Activated T-helper 1 cell treated with anti-CD3 and anti-CD28 coated beads, Interleukin-2, amount 50 U/mL, for 16 hours (primary cell): ENCODE measurements at places on chromosomes 2 and 18.

DNA sequence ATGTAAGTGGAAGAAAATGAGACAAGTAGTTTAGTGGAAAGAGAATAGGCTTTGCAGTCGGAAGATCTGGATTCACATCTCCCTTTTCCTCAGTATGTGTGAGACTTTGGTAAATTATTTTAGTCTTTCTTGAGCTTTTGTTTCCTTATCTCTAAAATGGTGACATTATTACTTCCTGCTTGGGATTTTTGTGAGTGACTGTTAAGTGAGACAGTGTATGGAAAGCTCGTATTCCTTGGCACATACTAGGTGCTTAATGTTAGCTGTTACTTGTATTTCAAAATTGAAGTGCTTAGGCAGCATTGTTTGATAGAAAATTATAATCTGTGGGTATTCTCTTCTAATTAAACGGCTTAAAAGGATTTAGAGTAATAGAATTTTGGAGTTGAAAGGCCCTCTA lies 2.0 kb downstream of the ZNF638 start:
- DNase-seq: no peak

DNA sequence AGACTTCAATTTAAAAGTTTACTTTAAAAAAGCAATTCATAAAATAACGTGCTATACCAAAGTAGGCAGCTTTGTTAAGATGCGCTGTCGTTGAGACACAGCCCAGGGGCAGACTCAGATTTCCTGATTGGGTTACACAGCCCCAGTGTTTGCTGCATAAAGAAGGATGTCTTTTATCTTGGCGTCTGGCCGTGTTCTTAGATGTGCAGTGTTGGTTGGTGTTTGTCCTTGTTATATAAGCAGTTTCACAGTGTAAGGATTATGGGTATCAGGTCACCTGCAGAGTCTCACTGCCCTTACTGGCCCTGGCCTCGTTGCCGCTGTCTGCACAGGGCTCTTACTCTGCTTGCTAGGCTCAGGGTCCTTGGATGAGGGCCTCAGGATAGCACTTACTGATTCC lies 108.5 kb downstream of the WDSUB1 start:
- no peak for DNase-seq

DNA sequence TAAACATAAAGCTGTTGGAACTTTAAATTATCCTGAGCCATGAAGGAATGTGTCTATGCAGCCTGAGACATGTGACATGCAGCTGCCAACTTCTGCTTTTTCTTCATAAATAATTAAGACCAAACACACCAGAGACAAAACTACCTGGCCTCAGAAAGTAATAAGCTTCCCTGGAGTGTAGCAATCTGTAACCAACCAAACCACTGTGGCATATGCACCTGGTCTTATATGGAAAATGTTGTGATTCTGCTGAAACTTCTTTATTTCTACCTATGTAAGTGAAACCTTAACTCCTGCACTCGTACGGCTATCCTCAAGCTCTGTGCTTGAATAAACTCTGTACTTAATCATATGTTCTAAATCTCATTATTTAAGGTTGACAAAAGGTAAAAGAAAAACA lies 515.0 kb downstream of the TMEM182 start:
- no peak for DNase-seq

- DNase-seq: no peak
Observed at GRCh38 chr18:59950215-59950944, 50.6 kb downstream of the PMAIP1 start.

- no peak for DNase-seq
Observed at GRCh38 chr2:175049661-175050060, 44.5 kb upstream of the CHN1 start.

DNA sequence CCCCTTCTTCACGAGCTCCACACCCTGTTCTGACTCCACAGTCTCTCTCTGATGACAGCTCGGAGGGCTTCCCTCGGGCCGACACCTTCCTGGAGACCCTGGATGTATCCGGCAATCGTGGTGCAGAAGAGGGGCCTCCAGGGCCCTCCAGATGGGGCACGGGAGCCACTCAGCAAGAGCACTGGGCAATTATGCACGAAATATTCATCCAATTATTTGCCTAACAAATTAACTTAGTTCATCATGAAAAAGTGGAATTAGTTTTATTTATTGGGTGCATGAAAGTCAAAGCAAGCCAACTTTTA lies 277.3 kb upstream of the HDAC4 start:
- no peak for DNase-seq

DNA sequence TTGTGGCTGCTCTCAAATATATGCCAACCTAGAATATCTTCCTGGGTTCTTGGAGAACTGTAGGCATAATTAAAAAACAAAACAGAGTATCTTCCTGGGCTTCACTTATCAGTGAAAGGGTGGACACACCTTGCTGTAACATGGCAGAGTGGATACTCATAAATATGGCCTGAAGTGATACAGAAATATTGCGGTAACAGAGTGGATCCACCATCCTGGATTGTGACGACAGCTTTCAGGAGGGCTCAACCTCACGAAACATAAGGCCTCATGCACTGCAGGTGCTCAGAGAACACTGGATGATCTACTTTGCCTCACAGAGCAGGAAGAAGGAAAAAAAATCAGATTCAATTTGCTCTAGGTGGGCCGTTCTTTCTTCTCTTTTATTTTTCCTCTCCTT lies 336.0 kb downstream of the NBAS start:
- DNase-seq: no peak

DNA sequence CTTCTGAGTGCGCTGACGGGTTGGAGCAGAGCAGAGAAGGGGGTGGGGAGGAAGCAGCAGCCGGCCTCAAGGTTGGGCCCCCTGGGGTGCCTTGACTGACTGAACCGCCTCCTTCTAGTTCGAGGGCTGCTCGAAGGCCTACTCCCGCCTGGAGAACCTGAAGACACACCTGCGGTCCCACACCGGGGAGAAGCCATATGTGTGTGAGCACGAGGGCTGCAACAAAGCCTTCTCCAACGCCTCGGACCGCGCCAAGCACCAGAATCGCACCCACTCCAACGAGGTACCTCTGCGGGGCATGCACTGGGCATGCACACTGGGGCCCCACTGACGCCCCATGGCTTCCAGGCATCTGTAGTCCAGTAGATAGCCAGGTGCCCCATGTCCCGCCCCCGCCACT lies 246.9 kb downstream of the GLI2 start:
- DNase-seq: no peak

DNA sequence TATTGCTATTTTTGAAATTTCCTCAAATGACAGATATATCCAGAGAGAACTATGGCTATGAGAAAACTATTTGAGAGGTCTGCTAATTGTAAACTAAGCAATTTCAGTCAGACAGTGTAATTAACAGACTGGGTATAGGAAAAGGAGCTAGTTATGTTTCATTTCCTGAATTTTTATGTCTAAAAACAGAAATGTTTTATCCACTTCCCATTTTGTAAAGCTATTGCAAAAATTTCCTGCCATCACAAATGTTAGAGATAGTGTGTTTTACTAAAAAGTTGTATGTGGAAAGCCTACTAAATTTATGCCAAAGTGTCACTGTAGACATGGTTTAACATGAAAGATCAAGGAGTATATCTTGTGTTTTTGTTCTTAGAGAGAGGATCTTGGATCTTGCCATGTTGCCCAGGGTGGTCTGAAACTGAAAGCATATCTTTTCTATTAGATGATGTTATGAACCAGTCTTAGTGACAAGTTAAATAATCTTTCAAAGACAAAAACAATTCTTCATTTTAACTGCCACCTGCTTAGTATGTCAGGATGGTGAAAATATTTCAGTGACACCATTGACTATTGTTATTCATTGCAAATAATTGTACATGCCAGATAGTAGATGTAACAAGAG lies 40.5 kb upstream of the ITPRID2 start:
- DNase-seq: no peak

DNA sequence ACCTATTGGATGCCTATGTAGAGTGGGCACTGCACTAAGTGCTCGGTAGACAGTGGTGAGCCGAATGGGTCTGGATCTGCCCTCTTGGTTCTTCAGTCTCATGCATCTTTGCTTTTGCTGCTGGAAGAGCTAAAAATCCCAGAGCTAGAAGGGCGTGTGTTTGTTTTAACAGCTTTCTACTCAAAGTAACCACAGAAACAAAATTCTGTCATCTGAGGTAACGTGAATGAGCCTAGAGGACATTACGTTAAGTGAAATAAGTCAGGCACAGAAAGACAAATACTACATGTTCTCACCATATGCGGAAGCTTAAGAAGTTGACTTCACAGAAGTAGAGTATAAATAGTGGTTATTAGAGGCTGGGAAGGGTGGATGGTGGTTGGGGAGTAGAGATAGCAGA lies 119.8 kb downstream of the PLB1 start:
- DNase-seq: no peak

GRCh38 chr18:63197246-63197869 lies 122.2 kb downstream of the BCL2 start:
- DNase-seq: no peak

GRCh38 chr18:36078751-36079529 lies 11.6 kb upstream of the RPRD1A start:
- DNase-seq: no peak

DNA sequence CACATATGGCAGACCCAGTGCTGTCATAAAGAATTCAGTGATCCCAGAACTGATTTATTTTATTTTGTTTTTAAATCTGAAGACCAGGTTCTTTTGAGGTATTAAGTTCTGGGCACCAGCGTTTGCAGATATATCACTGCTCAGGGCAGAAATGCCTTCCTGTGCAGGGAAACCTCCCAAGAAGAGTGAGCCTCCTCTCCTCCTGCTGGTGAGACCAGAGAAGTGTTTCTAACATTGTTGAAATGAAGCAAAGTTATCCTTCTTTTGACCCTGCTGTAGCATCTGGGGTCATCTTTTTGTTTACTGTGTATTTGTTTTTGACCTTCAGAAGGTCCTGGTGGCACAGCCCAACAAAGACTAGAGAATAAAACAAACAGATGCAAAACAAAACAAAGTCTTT lies 94.0 kb downstream of the AQP4 start:
- no peak for DNase-seq

- DNase-seq: no peak
Observed at GRCh38 chr2:102891296-102891695, 129.5 kb downstream of the TMEM182 start.

GRCh38 chr2:237696461-237696860 lies 69.1 kb downstream of the LRRFIP1 start:
- no peak for DNase-seq

DNA sequence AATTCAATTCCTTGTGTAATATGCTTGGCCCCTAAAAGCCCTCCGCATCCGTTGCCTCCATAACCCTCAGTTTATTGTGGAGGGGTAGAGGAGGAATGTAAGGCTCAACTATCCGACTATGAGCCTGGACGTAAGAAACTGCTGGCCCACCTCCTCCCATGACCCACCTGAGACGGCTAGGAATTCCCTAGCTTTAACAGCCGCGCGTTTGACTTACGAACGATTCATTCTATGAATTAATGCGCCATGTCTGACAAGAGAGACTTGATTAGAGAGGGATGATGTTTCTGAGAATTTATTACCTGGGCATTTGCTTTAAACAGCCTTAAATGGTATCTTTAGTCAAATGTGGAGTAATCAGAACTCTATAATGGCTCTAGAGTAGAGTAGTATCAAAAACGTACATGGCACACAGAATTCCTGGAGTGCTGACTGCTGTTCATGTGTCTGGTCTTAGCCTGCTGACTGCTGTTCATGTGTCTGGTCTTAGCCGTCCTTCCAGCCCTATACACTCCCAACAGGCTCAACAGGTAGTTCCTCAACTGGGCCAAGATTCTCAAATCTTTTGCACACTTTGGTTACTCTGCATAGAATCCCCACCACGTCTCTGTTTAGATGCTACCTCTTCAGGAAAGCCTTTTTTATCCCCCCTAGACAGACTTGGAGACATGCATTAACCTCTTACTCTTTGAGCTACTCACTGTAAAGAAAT lies 899 bp upstream of the GFPT1 start:
- no peak for DNase-seq

DNA sequence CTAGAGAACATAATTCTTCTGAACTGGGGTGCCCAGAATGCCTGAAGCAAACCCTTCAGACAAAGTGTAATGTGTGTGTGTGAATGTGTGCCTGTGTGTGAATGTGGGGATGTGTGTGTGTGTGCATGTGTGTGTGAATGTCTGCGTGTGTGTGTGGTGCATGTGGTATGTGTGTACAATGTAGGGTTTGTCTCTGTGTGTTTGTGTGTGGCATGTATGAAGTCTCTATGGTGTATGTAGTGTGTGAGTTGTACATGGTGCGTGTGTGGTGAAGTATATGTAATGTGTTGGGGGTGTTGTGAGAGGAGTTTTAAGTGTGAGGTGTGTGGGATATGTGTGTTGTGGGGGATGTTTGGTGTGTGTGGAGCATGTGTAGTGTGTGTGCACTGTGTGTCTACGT lies 129.3 kb upstream of the SOX11 start:
- DNase-seq: no peak

DNA sequence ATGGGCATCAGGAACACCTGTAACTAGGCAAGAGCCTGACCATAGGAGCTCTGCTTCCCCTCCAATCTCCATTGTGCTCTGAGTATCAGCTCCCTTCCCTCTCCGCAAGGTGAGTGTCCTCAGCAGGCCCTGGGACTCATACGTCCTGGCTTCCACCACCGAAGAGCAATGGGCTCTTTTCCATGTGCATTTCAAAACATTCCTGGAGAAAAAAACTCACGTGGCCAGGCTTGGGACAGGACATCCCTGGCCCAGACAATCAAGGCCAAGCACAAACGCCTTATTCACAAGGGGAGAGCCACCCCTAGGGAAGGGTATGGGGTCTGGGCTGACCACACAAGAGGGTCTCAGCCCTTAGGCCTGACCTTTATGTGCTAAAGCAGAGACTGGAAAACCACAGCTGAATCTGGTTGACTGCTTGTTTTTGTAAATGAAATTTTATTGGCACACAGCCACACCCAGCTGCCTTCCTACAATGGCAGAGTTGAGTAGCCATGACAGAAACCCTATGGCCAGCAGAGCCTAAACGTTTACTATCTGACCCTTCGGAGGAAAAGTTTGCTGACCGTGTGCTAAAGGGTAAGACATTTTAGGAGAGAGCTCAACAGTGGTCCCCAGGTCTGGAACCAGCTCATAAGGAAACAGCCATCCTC lies 175.7 kb upstream of the ARL4C start:
- DNase-seq: no peak

DNA sequence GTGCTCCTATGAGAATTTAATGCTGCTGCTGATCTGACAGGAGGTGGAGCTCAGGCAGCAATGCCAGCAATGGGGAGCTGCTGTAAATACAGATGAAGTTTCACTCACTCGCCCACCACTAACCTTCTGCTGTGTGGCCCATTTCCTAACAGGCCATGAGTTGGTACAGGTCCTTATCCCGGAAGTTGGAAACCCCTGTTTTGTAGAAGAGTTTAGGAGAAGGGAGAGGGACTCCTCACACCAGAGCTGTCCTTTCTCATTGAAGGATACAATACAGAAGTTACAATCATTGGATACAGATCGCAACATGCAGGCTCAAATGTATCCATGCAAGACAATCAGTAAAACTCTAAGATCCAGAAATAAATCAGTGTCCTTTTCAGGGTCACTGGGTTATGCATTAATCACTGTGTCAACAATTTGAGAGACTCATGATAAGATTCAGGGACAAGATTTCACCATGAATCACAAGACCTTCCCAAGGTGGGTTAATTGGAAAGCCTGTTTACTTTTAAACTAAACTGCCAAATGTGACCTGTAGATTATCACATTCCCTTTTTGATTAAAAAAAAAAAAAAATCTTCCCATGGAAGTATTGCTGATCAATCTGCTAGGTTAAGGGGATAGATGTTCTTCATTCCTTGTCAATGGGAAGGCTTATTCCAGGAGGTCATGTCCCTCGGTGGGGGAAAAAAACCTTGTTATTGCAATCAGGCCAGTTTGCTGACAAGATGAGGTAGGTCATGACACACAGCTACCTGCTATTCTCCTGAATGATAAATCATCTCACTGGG lies 97.2 kb downstream of the SP100 start:
- no peak for DNase-seq

GRCh38 chr2:119179202-119179601 lies 20.7 kb upstream of the C1QL2 start:
- no peak for DNase-seq

- no peak for DNase-seq
Observed at GRCh38 chr2:96953611-96953978, 32.8 kb downstream of the FAM178B start.
